BJ (cell line): ENCODE measurements at places on chromosomes 12 and 14. TPM values are rescaled to one million over a fixed set of nuclear protein-coding genes. Genes with fewer than 3 reads are reported as not detected.

DNA sequence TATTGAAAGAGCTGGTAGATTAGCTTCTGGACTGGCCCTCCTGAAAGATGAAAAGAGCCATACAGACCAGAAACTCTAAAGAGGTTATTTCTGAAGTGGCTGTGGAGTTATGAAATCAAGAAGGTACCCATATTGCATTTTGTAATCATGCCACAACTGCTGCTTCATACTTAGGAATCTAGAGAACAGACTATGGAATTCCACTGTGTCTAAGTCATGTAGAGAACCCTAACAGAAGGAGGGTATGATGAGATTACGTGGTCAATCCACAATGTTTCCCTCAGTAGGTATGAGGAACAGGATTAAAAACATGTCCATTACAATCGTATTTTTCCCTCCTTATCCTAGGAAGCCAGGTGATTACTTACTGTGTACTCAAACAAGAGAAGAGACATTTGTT, 708.8 kb downstream of the RERGL start:
- no peak for DNase-seq

RPS6KL1 gene
- 1.4 and 2.8 TPM in 2 replicates for polyA plus RNA-seq

DNA sequence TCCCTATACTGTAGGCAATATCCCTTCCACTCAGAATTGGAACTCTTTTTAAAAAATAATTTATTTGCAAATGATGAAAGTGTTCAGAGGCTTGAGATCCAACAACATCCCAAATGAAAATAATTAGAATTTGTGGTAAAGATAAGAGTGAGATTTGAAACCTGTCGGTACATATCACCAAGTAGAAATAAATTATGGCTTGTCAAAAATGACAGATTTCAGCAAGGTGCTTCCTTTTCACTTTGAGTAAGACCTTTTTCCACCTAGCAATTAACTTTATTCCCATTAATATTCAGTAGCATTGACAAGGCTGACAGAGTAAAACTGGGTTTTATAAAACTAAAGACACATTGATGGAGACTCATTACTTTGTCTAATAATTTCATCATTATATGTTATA, 107.7 kb upstream of the PRKD1 start:
- DNase-seq, result no peak

- DNase-seq, result no peak
These were observed 78.2 kb upstream of the GTF2A1 start for GRCh38 chr14:81298911-81299310.

DNA sequence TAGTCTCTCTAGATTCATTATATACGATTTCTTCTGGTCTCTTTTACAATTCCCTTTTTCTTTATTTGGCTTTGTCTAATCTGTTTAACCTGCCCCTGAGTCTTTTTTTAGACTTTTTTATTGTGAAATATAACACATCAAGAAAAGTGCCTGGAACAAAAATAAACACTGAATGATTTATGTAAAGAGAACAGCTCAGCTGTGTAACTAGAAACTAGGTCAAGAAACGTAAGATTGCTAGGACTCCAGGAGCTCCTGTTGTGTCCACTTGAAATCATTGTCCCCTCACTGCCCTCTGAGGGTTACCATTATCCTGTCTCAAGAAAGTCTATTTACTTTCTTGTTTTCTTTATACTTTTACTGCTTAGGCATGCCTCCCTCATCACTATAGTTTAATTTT, 23.1 kb downstream of the EXD2 start:
- no peak for DNase-seq

CMA1 gene
- polyA plus RNA-seq, result not detected in 2 replicates

GRCh38 chr12:14782756-14783155, 20.5 kb downstream of the WBP11 start:
- DNase-seq, result no peak

LPAR5 gene
- 0.05 TPM in 1 of 2 replicates, not detected in the other for polyA plus RNA-seq

PRR4 gene
- polyA plus RNA-seq, result 2.6 and 4.2 TPM in 2 replicates

GRCh38 chr14:98137131-98138025, 1134.6 kb downstream of the BCL11B start:
- no peak for DNase-seq

DNA sequence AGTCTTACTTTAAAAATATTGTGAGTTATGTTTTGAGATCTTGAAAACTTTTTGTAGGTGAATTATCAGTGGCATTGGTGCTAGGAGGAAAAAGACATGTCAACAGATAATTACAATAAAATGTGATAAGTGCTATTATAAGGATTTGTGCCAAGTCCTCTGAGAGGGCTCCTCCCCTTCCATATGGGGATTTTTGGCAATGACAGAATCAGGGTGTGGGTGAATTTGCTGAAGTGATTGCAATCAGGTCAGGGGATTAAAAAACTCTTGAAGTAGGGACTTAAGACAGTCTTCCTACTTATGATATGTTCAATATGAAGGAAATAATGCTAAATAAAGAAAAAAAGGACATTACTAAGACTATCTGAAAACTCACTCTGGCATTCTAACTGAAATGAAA, 122.5 kb downstream of the SLC15A5 start:
- DNase-seq, result no peak

PKP2 gene
- 0.04 TPM in 2 replicates for polyA plus RNA-seq

- no peak for DNase-seq
These were observed 27.2 kb upstream of the VSX2 start for GRCh38 chr14:74211945-74212580.

GYS2 gene
- not detected in 2 replicates for polyA plus RNA-seq

DNA sequence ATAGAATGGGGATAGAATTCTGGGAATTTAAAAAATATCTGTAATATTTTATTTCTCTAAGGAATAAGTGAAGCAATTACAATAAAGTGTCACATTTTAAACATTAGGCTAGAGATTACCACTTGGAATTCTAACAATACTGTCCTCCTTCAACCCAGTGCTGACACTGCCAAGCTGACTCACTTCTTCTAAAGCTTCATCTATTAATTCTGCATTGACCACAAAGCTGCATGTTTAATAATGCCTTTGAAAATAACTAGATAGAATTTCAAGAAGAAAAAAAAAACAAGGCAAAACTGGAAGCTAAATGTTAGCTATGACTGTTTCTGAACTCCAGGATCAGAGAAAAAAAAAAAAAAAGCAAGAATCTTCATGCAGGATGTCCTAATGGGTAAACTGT, 970.7 kb upstream of the FBXO33 start:
- no peak for DNase-seq

DNA sequence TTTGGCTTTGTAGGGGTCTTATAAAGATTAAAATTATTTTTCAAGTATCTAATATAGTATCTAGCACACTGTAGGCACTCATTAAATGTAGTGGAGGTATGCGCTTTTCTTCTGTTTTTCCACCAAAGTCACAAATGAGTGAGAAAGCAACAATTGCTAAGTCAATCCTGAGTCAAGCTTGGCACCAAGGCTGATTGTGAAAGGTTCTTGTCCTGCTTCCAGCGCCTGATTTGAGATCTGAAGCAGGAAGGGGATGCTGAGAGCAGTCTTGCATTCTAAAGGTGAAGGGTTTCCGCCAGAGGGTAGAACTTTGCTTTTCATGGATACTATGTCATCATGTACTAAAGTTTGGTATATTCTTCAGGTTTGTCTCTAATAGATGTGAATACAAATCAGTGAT, 64.9 kb upstream of the DAAM1 start:
- DNase-seq, result no peak

CCNT1 gene
- polyA plus RNA-seq, result 16.9 and 29.4 TPM in 2 replicates

DNA sequence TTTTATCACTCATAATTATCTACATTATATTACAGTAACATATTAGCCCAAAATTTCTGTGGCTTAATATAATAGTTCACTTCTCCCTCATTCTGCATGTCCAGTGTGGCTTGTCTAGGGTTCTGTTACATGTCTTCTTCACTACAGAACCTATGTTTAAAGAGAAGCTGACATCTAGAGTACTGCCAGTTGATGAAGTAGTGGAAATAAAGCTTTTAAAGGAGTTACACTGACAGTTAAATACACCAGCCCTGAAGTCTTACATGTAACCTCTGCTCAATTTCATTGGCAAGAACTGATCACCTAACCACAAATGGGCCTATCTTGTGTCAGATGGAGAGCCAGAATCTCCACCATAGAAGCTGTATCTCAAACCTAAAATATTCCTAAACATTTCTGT, 32.9 kb downstream of the RPS6KA5 start:
- no peak for DNase-seq

NOVA1 gene
- polyA plus RNA-seq, result 0.10 TPM in 1 of 2 replicates, not detected in the other

GRCh38 chr12:93092649-93092945, 163.5 kb upstream of the EEA1 start:
- DNase-seq, result no peak

GRCh38 chr14:96189281-96189711, 15.3 kb upstream of the BDKRB2 start:
- DNase-seq, result no peak

ASB2 gene
- 0.06 TPM in 2 replicates for polyA plus RNA-seq

DNA sequence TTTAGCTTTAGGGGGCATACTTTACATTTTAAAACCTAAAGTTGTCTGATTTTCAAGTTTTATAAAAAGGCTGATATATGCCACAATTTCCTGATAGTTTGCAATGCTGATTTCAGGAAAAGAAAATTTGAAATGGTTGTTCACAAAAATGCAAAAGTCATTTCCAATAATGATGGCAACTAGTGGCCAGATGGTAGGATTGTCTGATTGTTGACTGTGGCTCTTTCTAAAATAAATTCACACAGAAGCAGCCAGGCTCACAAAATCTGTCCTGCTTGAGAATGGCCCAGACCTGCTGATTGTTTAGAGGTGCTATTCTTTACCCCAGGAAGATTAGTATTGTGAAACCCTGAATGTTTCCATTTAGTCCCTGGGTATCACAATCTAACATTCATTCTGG, 220.3 kb downstream of the NELL2 start:
- no peak for DNase-seq
